ENCODE measurements at places on chromosomes 11 and 22.

- no peak for DNase-seq
Measured at GRCh38 chr22:24894998-24895397, 51.5 kb downstream of the LHFPL7 start.

GRCh38 chr11:33040862-33041453, 1.6 kb downstream of the TCP11L1 start:
- no peak for DNase-seq

- DNase-seq, result no peak
Measured at GRCh38 chr22:45845076-45845487, 131.9 kb downstream of the WNT7B start.

DNA sequence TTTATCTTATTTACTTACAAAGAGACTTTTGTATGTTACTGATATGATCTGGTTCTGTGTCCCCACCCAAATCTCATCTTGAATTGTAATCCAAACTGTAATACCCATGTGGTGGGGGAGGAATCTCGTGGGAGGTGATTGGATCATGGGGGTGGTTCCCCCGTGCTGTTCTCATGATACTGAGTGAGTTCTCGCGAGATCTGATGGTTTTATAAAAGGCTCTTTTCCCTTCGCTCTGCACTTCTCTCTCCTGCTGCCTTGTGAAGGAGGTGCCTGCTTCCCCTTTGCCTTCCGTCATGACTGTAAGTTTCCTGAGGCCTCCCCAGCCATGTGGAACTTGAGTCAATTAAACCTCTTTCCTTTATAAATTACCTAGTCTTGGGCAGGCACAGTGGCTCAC, 42.4 kb upstream of the WNT7B start:
- no peak for DNase-seq

- DNase-seq, result no peak
Measured at GRCh38 chr22:44519886-44520285, 21.9 kb upstream of the RTL6 start.

- DNase-seq, result no peak
Measured at GRCh38 chr11:72836111-72836510, 21.9 kb downstream of the ATG16L2 start.

GRCh38 chr11:111422494-111423249, 43.6 kb upstream of the POU2AF1 start:
- DNase-seq, result peak; percentile 51

- no peak for DNase-seq
Measured at GRCh38 chr11:32830796-32831195, 1.1 kb downstream of the PRRG4 start.

DNA sequence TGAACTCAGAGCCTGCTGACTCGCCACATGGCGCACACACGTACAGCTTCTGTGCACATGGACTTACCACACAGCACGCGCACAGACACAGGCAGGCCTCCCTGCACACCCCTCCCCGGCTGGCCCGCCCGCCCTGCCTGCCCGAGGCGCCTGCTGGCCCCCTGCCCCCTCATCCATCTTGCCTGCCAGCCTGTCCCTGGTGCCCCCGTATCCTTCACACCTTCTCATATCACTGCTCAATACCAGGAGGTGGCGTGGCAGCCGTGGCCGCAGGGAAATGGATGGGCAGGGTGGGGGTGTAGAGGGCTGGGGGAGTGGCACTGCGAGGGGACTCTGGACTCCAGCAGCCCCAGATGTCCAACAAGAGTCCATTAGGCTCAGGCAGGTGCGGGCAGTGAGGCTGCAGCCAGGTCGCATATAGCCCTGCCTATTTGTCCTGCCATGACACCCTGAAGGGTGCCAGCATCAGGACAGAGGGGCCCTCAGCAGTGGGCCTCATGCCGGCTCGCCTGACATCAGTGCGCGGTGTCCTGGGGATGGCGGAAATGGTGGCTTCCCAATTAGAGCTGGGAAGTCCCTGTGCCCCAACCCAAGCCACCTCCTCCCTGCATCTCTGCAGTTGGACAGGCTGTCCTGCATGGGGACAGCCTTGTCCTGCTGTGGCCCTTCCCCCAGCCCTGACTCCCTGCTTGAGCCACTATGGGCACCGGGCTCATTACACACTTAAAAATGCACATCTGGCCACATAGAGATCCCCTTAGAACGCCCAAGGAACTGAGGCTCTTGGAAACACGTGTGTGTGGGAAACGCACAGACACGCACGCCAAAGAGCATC, 2.0 kb upstream of the TBX10 start:
- DNase-seq, result no peak
